Activated T-cell treated with anti-CD3 and anti-CD28 coated beads for 48 hours (primary cell): ENCODE measurements at places on chromosomes 11 and 22.

DNA sequence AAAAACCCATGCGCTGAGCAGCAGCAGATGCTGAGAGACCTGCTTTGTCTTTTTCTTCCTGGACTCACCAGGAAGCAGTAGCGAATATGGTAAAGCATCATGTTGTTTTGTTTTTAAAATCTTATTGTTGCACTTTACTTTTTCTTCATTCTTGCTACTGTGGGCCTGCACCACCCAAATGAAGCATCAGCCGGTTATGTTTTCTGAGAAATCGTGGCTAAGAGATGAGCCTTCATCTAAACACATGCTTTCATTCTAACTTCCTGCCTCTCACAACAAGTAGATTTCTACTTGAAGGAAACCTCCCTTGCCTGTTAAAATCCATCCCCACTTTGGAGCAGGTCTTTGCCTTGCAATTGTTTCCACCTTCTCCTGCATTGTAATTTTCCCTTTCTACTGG is 1025.9 kb downstream of the NTM start:
- no peak for DNase-seq

DNA sequence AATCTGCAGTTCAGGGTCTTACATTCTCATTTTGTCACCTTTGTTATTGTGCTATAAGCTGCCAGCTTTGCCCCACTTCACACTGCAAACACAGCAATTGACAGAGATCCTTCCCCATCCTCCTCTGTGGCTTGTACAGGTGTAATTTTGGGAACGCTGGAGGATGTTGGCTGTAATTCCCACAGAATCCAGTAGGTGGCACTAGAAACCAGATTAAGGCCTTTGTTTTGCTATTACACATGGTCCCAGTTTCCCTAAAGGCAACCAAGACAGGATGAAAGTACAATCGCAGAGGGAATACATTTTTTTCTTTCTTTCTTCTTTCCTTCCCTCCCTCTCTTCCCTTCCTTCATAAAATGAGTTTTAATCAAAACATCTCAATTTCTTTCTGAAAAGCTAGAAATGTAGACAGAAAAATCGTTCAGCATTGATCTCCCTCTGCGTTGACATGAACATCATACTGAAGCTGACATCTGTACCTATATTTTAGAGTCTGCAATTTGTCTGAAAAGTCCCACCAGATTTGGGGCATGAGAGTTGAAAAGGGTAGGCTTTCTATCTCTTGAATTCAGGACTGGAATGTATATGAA is 21.3 kb upstream of the NELL1 start:
- no peak for DNase-seq

DNA sequence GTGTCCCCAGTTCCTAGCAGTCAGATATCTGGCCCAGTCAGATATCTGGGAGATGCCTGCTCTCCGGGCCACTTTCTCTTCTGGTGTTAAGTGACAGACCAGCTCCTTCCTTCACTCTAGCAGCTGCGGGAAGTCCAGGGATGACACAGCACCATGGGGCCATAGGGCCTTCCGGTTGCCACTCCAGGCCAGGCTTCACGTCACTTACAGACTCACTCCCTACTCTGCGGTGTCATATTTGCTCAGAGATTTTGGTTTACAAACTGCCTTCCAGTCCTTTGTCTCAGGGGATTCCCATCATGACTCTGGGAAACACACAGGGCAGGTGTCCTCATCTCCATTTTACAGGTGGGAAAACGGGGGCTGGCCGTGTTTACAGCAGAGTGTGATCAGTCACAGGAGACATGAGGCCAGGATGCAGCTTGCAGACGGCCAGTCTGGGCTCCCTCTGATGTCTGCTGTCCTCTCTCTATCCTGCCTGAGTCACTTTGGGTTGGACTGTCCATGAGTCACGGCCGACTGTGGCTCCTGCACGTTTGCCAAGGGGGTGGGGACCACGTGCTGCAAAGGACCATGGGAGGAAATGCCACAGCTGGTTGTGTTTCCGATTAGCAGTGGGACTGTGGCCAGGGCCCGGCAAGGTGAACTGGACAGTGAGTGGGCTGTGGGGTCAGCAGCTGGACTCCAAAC is 8.2 kb upstream of the TBC1D22A start:
- DNase-seq = no peak

GRCh38 chr11:31711137-31711536 is 100.0 kb downstream of the PAX6 start:
- DNase-seq = no peak
